ENCODE measurements at places on chromosomes 16 and 17.

DNA sequence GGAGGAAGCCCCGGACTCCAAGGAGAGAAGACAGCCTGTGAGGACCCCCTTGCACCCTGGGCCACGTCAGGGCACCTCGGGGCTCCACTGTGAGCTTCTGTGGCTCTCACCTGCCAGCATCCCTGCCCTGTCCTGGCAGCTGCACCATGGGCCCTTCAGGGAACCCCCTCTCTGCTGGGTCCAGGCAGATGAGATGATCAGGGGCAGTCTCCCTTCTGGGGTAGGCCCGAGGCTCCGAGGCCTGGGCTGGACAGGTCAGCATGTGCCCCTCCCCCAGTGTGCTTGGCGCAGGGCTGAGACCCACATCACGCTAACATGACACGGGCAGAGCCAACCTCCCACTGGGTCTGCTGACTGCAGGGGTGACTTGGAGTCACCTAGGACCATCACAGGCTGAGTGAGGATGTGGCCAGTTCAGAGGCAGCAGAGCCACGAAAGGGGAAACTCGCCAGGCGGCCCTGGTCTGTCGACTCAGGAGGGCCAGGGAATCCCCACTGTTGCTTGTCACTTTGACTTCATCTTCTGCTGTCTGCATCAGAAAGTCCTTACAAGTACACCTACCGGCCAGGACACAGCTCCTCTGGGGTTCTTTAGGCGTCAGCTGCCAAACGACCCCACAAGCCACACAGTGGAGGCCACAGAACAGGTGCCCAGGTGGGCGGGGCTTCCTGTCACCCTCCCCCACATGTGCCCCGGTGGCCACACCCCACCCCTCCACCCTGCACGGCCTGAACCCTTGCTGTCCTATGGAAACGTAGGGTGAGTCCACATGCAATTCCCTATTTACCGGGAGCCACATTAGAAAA lies 2.2 kb downstream of the GALNS start:
- no peak for DNase-seq

DNA sequence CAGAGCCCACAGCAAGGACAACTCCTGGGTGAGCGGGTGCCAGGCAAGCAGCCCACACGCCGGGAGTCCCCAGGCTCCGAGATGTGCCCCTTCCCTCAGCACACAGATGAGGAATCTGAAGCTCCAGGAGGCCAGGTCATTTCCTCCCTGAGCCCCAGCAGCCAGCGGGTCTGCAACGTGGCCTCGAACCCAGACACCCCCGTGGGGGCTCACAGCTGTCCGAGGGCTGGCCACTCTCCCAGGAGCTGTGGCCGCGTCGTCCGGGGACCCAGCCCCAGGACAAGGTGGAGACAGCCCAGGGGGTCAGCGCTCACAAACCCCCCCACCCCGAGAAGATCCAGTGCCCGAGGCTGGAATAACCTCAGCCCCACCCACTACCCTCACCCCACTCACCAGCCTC lies 17.4 kb upstream of the C1QTNF8 start:
- no peak for DNase-seq

DNA sequence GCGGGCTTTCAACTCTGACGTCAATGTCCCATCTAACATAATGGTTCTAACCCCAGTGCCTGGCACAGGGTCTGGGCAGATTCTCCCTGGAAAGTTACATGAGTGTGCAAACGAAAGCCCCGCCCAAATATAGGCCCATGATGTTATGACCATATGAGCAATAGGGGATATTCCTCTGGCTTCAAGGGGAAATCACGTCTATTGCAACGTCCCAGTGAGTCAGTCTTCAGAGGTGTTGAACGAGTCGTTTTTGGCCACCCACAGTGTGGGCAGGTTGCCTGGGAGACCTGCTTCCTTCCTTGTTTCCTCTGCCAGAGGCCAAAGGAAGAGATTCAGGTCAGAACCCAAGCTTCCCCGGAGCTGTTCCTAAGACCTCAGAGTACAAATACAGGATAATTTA lies 30.3 kb downstream of the PIK3R5 start:
- peak; percentile 70 for DNase-seq

DNA sequence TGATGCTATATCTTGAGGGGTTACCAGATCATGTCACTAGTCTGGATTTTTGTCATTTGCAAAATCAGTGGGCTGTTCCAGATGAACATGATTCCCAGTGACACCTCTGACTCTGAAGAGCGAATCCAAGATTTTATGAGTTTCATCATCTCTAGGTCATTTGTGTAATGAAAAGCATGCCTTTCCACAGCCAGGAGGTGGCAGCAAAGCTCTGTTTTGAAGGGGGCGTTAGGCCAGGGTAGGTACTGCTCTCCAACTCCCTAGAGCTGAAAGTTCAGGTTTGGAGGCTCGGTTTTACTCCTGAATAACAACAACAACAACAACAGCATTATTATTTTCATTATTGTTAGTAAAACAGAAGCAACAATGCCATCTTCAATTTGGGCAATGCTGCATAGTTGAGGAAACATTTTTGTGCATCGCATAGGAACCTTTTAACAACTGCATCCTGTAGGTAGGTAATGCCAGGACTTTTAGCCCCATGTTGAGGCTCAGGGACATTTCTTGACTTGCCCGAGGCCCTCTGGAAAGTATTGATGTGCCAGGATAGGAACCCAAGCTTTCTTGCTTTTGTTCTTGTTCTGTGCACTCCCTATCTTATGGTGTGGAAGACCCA lies 77.0 kb downstream of the MYH13 start:
- no peak for DNase-seq

- DNase-seq = no peak
These were observed 29.6 kb downstream of the SGSM2 start for GRCh38 chr17:2366747-2367494.

GRCh38 chr17:21149621-21150020 lies 22.9 kb downstream of the DHRS7B start:
- no peak for DNase-seq

GRCh38 chr16:31038993-31039392 lies 5.6 kb downstream of the STX4 start:
- DNase-seq = no peak

GRCh38 chr17:38704606-38705522 lies at the start of gene MLLT6:
Gene MLLT6, plus strand, starts transcription at chr17:38705273. Its CDS starts 360 bp downstream, at chr17:38705633.
- peak; percentile 62 for DNase-seq

- DNase-seq = no peak
These were observed 99.9 kb downstream of the EFCAB13 start for GRCh38 chr17:47423406-47424295.

DNA sequence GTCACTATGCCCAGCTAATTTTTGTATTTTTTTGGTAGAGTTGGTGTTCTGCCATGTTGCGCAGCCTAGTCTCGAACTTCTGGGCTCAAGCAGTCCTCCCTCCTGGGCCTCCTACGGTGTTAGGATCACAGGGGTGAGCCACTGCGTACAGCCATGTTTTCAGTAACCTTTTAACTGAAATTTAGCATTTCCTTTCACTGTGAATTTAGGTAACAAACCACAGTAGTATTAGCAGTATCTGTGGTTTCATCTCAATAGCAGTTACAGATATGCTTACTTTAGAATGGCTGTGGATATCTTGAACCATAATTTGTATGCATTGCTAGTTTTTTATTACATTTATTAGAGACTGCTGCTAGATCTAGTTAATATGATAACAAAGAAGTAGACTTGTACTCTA lies 4.3 kb upstream of the RANGRF start:
- DNase-seq = no peak

- DNase-seq = peak; percentile 63
These were observed 4.4 kb downstream of the CD19 start for GRCh38 chr16:28935924-28936783.

DNA sequence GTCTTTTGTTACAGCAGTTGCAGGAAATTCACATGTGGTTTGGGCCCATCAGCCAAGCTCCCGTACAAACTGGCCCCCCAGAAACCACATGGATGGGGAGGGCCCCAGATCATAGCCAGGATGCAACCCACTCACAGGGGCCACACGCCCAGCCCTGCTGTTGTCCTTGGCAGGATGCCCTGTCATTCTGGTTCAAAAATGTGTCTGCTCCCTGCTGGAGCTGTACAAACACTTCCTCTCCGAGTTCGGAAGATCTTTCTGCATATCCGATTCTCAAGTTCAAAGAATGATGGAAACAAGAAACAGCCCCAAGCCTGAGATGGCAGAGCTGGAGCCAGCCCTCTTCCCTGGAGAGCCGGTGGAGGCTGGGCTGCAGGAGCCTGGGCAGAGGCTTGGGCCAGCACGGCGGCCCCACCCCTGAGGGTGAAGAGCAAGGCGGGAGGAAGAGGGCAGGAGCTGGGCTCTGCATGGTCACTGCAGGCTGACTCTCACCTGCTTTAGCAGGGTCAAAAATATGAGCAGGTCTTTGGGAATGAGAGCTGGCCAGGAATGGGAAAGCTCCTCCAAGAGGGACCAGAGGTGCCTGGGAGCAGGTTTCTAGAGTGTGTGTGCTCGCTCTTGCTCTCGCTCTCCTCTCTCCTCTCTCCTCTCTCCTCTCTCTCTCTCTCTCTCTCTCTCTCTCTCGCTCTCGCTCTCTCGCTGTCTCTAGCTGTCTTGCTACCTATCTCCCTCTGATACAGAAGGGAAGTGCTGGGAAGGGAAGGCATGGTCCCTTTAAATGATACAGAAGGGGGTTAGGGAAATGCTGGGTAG lies 34.7 kb upstream of the ENPP7 start:
- DNase-seq = no peak

DNA sequence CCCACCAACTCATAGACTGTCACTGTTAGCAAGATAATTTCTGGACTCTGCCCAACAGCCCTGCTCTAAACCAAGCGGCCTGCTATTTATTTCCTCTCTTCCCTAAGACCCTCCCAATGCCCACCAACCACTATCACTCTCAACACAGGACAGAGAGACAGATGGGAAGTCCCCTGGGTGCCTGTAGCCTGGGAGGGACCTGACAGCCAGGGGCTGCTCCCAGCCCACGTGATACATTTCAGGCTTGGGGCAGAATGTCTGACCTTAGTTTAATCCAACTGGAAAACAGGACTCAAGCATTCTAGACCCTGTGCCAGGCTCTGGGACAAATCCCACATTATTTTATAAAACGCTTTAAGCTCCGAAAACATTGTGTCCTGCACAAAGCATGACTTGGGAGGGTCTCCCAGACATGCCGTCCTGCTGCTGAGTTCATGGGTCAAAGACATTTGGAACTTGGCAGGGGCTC lies 23.6 kb downstream of the XYLT1 start:
- no peak for DNase-seq

- DNase-seq = no peak
These were observed 3.6 kb downstream of the ZNF267 start for GRCh38 chr16:31876951-31877828.

GRCh38 chr17:74502861-74503260 lies 28.4 kb downstream of the CD300LB start:
- no peak for DNase-seq

DNA sequence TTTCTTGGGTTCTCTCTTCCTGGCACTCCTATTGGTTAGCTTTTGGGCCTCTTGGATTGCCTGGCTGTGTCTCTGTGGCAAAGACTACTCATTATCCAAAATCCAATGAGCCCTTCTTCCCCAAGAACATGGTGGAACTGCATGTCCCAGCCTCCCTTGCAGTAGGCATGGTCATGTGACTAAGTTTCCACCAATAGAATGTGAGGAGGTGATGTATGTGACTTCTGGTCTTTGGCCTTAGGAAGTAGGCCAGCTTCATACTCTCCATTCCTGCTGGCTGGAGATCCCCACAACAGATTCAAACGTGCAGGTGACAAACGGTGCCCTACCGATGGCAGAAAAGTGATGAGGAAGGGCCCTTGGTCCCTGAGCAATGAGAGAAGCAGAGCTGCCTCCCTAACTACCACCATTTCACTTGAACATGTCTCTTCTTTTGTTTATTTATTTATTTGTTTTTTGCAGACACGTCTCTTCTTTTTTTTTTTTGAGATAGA lies 17.3 kb upstream of the SPN start:
- no peak for DNase-seq

DNA sequence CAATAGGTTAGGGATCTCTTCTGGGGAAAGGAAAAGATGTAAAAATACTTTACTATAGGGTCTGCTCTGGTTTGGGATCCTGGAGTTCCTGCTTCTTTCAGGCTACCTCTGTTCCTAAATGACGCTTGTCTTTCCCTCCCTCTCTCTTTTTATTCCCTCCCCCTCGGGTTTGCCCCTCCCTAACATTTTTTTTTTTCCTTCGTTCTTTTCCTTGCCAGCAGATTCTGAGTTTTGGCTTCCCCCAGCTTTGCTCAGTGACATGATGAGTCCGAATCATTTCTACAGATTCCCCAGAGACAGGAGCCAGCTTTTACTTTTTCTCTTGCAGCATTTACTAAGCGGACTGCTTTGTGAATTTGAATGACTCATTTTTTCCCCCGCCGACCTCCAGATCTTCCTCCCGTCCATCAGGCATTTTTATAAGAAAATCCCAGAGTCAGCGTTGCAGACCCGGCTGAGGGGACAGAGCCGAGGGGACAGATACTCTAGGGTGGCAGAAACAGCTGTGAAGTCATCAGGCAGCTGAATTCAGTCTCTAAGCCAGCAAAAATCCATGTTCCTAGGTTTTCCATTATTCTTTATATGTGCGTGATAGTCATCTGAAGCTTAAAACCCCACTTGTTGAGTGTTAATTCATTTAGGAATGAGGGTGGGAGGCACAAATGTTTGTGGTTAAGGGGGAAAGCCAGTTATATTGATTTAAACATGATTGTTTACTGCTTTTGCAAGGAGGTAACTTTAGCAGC lies at the start of gene TMEM100:
TSS of gene TMEM100 (minus strand) at position 123 of the 746 bp plus-strand sequence. CDS start 1,794 bp downstream, outside the sequence.
- no peak for DNase-seq

- no peak for DNase-seq
These were observed 1.7 kb upstream of the PIGS start for GRCh38 chr17:28573040-28573380.

DNA sequence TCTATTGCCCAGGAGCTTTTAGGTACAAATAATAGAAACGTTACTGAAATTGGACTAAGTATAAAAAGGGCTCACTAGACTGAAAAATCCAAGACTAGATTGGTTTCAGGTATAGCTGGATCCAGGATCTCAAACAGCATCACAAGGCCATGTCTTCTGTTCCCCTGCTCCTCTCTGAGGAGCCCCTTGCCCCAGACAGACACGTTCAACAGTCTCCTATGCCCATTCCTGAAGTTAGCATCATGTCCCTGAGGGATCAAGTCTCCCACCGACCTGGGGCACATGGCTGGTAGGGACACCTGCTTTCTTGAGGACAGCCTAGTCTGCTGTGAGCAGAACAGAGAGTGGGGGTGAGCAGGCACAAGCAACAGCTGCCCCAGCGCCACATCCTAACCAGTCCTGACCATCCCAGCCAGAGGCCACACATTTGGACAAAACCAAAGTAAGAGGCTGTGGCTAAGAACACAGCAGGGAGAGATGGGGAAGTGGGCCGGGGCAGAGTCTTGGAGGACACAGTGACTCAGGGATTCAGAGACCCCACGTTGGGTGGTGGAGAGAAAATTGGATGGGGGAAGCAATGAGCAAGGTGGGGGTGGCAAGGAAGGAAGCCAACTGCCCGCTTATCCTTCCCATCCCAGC lies 10.5 kb upstream of the MMP2 start:
- no peak for DNase-seq

GRCh38 chr16:72895951-72896350 lies 152.0 kb downstream of the ZFHX3 start:
- DNase-seq = no peak

GRCh38 chr17:75108193-75108592 lies 1.6 kb upstream of the ARMC7 start:
- DNase-seq = no peak

GRCh38 chr17:70563281-70563820 lies 394.0 kb downstream of the KCNJ2 start:
- DNase-seq = no peak

- DNase-seq = no peak
These were observed 13.7 kb downstream of the SDK2 start for GRCh38 chr17:73630531-73630930.

GRCh38 chr16:51093726-51094280 lies 57.3 kb downstream of the SALL1 start:
- no peak for DNase-seq
